ENCODE measurements at places on chromosomes 7 and 10. TPM values are rescaled to one million over a fixed set of nuclear protein-coding genes. Genes with fewer than 3 reads are reported as not detected.

- peak; percentile 49 for DNase-seq
Observed at GRCh38 chr10:27558612-27559020, 54.5 kb downstream of the RAB18 start.

GRCh38 chr7:95723583-95724180 lies 48.7 kb upstream of the DYNC1I1 start:
- peak; percentile 36 for DNase-seq

GRCh38 chr7:90404777-90405176 lies 1.5 kb downstream of the CLDN12 start:
- DNase-seq = no peak

- no peak for DNase-seq
Observed at GRCh38 chr10:36880898-36881297, 244.5 kb upstream of the ANKRD30A start.

DNA sequence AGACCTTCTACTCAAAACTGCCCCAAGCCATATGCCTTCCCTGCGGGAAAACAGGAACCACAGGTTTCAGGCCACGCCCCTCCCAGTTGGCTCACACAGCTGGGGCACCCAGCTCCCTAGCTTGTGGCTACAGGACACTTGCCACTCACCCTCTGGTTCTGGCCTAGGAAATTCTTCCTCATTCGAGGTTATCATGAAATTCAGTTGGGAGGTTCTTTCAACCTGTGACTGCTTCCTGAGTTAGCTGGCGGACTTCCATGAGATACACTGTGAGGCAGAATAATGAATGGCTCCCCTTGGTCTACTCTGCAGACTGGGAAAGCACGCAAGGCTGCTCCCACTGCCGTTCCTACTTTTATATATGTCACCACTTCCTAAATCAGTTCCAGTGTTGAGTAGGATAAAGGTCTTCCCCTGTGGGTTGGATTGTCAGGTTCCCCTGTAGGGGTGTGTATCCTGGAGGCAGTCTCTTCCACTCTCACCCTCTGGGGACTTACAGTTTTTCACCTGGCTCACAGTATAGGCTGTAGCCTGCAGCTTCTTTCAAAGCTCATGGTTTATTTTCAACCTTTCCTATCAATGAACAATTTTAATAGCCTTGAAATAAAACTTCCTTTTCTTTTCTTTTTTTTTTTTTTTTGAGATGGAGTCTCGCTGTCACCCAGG lies 37.0 kb downstream of the GPR22 start:
- DNase-seq = peak; percentile 72

GRCh38 chr10:71726580-71727104 lies 7.1 kb upstream of the C10orf105 start:
- DNase-seq = peak; percentile 42

GRCh38 chr10:23056186-23056579 lies 39.2 kb upstream of the MSRB2 start:
- no peak for DNase-seq

GRCh38 chr7:97104719-97105238 lies 12.7 kb upstream of the SDHAF3 start:
- DNase-seq = peak; percentile 84

COL13A1 gene
- 4.4 TPM for total RNA-seq

BNIP3 gene
- 86.1 TPM for total RNA-seq

Measured in right cardiac atrium (tissue), 5 donors.